HFFc6 (cell line): ENCODE measurements at places on chromosomes 2 and 18.

- DNase-seq: no peak
Observed at GRCh38 chr2:239179851-239180371, 220.9 kb downstream of the HDAC4 start.

DNA sequence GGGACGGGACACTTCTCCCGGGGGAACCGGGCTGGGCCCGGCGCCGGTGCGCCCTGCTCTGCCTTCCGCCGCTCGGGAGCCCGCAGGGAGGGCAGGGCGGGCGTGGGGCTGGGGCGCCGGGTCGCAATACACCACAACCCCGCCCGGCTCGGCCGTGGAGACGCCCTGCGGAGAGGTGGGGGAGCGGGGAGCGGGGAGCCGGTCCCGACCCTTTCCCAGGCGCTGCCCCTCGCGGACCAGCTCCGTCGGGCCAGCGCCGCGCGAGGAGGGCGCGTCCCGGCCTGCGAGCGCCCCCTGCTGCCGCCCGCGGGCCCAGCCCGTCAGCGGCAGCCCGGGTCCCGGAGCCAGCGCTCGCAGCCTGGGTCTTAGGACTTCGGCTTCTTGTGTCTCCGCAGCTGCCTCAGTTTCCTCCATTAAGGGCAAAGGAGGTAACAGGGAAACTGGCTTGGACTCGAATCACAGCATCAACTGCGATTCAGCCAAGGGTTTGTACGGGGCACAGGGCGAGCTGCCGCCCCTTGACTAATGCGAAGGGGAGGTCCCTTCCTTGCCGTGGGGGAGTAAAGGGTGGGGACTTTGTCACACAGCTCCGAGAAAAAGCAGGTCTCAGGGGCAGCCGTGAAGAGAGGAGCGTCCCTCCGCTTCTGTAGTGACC, 635 bp upstream of the ADRA2B start:
- no peak for DNase-seq

DNA sequence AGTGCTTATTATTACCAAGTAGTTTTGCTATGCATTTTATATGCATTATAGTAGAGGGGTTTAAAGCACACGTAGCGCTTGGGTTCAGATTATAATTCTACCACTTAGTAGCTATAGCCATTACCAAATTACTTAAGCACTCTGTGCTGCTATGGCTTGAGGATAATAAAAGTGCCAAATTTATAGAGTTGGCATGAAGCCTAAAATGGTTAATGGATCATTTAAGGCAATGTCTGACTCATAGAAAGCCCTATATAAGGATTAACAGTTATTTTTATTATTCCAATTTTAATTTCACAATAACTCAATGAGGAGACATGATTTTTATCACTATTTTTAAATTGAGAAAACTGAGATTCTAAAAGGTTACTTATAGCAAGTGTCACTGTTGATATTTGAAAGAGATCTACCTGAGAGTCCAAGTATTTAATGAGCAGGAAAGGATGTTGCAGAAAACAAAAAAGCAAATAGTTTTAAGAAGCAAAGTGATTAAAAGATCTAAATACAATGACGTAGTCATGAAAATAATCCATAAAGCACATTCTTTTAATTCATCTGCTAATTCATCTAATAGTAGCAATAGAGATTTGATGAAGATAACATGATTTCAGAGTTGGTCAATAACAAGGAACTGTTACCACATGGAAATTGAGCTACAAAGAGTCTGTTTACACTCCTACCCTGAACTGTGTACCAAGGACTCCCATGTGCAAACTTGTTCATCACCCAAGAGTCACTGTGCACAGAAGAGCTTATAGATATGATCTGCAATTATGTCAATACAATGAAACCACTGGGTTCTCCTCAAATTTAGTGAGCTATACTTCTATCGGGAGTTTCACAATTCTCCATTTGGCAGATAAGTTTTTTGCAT, 78.8 kb upstream of the DTNA start:
- DNase-seq: no peak

- DNase-seq: no peak
Observed at GRCh38 chr18:59386909-59387686, 28.0 kb upstream of the LMAN1 start.

DNA sequence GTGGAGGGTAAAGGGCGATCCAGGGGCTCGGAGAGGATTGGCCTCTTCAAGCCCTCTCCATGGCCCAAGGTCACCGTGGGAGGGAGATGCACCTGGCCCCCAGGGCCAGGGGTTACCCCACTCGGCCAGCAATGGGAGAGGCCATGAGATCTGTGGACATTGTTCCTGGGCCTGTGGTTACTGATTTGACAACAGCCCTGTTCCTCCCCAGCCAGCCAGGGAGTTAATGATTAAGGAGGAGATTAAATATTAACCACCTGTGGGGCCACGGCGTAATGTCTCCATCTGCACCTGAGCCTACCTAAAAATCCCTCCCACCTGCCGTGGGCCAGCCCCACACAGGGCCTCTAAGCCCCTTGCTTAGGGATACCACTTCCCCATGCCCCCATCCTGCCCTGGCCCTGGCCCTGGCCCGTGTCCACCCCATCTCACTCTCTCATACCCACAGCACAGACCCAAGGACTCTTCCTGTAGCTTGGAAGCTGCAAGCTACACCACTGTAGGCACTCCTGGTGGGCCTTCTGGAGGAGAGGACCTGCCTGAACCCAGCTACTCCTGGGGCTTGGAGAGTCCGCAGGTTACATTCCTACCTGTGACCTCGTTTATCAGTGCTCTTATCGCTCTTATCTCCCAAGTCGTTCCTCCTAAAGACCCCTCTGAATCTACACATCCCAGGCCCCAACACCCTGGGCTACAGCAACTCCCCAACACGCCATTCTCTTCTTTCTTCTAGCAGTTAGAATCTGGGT, 32.1 kb downstream of the ZFP36L2 start:
- DNase-seq: no peak

- DNase-seq: no peak
Observed at GRCh38 chr2:234494361-234495250, 2.3 kb downstream of the ARL4C start.

DNA sequence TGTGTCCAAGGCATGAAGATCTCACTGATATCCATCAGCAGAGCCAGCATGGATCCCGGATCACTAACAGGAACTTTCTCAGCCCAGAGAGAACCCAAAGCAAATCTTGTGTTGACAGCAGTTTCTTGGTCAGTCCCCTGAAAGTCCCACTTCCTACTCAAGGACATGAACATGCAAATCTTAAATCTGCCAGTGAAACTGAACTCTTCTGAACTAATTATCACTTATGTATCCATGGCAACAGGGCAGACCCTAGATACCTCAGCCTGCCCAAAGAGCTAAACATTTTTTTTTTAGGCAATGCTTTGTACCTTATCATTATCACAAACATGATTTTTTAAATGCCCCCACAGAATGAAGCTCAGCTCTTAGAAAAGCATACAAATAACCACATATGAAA, 127.8 kb upstream of the DDX18 start:
- no peak for DNase-seq

DNA sequence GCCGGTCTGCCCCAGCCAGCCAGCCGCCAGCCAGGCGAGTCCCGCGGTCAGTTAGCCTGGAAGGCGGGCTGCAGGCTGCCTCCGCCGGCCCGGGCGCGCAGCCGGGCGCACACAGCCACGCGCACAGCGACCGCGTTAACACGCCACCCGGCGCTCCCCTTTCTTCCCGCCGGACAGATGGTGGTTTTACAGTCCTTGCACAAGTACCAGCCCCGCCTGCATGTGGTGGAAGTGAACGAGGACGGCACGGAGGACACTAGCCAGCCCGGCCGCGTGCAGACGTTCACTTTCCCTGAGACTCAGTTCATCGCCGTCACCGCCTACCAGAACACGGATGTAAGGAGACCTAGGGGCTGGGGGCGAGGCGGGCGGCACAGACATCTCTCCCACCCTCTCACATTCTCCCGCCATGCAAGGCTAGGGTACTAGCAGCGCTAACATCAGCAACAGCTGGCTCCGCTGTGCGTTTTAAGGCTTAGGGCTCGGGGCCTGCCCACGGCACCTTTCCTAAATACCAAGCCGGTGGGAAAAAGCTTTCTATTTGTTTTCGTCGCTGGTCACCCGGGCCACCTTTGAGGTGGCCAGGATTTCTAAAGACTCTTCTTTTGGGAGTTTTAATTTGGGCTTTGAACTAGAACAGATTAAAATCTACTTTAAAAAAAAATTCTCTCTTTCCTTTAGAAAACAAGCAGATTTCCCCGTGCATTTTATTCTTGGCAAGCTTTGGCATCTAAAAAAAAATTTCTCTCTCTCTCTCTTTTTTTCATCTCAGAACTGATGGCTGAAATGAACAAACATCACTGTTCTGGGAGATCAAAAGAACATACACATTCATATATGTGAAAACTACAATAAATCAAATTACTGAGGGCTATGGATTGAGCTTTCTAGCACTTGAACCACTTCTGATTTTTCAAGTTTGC, 2.9 kb downstream of the TBR1 start:
- DNase-seq: no peak

DNA sequence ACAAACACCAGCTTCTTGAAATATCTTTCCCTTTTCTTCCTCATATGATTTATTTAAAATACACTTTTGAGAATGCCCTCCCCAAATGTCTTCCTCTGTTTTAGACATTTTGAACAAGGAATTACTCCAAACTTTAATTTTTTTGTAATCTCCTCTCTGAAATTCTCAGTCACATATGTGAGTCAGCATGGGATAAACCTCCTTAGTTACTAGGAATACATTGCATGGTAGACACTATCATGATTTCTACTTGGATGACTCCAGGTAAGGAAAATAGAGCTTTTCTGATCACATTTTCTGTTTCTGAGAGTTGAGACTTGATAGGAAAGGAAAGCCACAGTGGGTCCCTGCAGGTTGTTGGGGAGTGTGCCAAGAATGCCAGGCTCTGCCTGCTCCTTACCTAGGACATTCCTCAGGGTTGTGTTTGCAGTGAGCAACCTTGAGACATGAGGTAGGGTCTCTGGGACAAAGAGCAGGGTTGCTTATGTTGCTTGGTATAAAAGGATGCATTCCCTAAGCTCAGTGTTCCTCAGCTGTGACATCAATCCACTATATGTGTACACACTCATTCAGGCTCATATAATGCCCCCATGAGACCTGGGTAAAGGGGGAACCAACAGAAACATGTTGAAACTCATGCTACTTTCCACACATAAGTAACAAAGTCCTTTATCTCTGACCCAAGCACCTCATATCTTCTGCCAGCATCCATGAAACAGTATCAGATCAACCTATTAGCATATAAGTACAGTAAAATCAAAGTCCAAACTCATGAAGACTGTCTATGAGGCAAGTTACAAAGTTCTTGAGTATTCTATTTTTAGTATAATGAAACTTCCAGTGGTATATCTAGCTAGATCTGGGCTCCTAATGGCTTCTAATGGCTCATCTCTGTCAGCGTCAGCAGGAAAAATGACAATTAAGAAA, 112.8 kb upstream of the SCN1A start:
- peak; percentile 41 for DNase-seq

- no peak for DNase-seq
Observed at GRCh38 chr2:105141099-105141614, 100.4 kb upstream of the GPR45 start.
